ENCODE measurements at places on chromosomes 4 and X. TPM values are rescaled to one million over a fixed set of nuclear protein-coding genes. Genes with fewer than 3 reads are reported as not detected.

GRCh38 chr4:139528377-139529005 lies 27.5 kb downstream of the SETD7 start:
- DNase-seq, result no peak

DNA sequence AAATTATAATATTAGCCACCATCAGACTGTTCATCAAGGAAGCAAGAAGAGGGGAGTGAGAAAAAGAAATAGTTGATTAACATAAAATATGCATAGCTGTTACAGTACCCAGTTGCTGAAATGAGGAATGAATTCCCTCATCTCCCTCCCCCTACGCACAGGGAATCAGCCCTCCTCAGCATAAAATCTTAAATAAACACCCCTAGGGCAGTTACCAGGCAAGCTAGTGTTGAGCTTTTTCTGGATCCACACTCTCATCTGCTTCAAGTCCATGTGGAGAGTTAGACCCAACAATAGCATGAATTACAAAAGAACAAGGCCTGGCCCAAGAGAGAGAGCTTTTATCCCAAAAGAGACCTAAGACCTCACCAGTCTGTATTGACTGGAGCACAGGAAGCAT lies 19.0 kb upstream of the SYTL4 start:
- DNase-seq, result no peak

- DNase-seq, result no peak
Measured at GRCh38 chrX:53291596-53291995, 10.2 kb upstream of the IQSEC2 start.

DNA sequence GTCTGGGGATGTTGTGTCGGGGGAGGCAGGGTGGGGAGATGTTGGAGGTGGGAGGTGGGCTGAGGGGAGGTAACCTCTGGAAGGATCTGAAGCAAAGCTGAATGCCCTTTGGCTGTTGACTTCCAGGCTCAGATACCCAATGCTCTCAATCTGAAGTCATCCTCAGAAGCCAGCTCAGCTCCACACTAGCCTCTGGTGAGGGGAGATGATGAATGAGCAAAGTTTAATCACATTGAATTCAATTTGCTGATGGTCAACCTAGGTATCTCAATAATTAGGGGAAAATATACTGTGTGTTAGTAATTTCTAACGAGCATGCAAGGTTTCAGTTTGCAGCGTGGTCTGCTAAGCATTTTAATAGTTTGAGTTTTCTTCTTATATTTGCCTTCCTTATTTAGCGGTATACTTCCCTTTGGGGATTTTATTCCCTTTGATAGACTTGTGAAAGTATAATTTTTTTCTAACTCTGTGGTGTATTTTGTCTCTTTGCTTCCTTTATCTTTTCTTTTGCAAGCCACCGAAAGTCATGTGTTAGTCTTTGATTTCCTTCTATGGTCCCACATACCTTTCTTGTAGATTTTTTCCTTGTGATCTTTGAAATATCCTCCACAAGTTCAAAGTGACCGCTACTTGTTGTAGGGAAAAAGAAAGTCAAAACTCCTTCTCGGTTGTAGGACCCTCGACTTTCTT lies 146.3 kb upstream of the LEF1 start:
- DNase-seq, result no peak

- DNase-seq, result peak; percentile 90
Measured at GRCh38 chr4:168796362-168797106, 213.5 kb downstream of the CBR4 start.

DNA sequence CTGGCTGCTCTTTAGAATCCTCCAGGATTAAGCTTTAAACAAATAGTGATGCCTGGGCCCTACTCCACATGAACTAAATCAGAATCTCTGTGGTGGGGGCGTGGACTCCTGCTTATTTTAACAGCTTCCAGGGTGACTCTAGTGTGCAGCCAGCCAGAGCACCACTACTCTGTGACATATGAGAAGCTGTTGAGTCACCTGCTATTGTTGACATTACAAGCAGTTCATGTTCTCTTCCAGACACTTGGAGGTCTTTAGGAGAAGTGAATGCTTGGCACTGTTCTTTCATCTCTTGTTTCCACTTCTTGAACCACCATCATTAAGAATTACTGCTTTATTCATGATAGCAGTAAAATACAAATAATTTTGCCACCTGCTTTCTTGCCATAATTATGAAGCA lies 426 bp upstream of the C4orf51 start:
- peak; percentile 65 for DNase-seq

- no peak for DNase-seq
Measured at GRCh38 chr4:90124276-90124675, 2.9 kb upstream of the CCSER1 start.

GRCh38 chr4:188403272-188403671 lies 264.0 kb downstream of the TRIML1 start:
- DNase-seq, result no peak

- no peak for DNase-seq
Measured at GRCh38 chrX:111382277-111382676, 29.7 kb downstream of the DCX start.

DNA sequence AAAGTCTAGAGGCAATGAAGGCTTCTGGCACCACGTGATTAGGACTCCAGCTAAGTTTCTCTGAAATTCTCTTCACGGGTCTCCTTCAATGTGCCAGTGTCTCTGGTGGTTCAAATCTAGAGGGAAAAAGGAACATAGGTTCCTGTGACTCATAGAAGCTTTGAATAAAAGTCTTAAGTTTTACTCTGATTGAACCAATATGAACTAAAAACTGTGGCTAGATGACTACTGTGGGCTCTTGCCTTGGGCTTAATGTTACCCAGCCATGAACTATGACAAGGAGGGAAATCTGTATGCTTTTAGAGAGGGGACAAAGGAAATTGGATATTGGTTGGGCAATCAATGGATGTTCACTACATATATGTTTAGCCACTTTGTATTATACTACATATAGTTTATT lies 49.9 kb upstream of the TEX13D start:
- DNase-seq, result no peak

DNA sequence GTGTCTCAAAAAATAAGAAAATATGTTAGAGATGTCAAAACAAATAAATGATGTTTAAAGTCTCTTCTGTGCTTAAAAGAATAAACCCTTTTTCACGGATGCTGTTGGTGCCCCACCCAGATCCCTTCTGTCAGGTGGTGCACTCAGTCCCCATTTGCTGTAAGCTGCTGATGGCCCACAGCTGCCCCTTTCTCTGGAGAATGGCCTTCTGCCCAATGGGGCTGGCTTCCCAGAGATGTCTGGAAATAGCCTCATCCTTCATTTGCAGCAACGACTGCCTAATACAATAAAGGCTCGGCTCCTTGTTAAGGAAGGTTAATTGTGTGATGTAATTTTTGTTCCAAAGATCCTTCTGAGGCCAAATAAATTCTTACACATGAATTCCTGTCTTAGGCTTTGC lies 31.8 kb downstream of the ETNPPL start:
- DNase-seq, result no peak

The GDPD2 gene
- 0.12 TPM for polyA plus RNA-seq

The EREG gene
- polyA plus RNA-seq, result 39.7 TPM

The LRPAP1 gene
- polyA plus RNA-seq, result 79.1 TPM

The CLNK gene
- not detected for polyA plus RNA-seq

The PPID gene
- 44.1 TPM for polyA plus RNA-seq

The CFAP299 gene
- polyA plus RNA-seq, result not detected

The PPP4R3C gene
- polyA plus RNA-seq, result not detected

The C4orf36 gene
- polyA plus RNA-seq, result 1.5 TPM

The DCAF12L2 gene
- polyA plus RNA-seq, result 0.07 TPM

The GSTCD gene
- 9.1 TPM for polyA plus RNA-seq

The NXF2B gene
- polyA plus RNA-seq, result not detected

The RHOXF1 gene
- polyA plus RNA-seq, result not detected

The SSX5 gene
- polyA plus RNA-seq, result not detected
